ENCODE measurements at places on chromosomes 7 and 10. TPM values are rescaled to one million over a fixed set of nuclear protein-coding genes. Genes with fewer than 3 reads are reported as not detected.

DNA sequence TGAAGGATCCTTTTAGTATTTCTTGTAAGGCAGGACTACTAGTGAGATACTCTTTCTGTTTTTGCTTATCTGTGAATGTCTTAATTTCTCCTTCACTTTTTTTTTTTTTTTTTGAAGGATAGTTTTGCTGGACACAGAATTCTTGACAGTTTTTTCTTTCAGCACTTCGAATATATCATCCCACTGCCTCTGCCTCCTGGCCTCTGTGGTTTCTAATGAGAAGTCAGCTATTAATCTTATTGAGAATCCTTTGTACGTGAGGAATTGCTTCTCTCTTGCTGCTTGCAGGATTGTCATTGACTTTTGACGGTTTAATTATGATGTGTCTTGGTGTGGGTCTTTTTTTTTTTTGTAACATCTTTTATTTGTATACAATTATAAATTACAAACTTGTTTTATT, 12.6 kb upstream of the WAC start:
- H3K36me3 ChIP-seq: peaks cover 18% of the 10 kb centered on the region
- no peaks in the 10 kb centered on the region for H3K4me1 ChIP-seq
- no peak overlapping the region for H3K27ac ChIP-seq
- H3K27me3 ChIP-seq: no peaks in the 10 kb centered on the region
- H3K4me3 ChIP-seq: no peak overlapping the region

DNA sequence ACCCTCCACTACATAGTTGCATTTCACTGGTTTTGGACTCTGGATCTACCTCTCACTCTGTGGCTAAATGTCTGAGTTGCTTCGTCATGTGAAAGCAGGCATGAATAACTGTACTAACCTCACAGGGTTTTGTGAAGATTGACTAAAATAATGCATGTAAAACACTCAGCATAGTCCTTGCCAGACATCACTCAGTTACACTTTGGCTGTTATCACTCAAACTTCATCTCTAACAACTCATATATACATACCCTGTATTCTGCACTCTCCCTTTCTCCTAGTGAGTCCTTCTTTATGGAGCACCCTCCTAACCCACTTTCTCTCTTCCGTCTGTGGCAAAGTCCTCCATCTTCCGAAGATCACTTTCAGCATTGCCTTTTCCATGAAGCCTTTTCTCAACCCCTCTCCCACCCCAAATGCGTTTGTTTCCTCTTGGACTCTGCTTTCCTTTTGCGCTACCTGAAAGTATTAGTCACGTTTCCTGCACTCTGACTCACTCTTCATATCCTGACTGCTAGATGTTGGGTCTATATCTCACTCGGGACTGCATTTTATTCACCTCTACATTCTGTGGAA, 72.6 kb downstream of the OSBPL3 start:
- no peaks in the 10 kb centered on the region for H3K27me3 ChIP-seq
- peak; percentile 59 for DNase-seq
- no peak overlapping the region for H3K4me3 ChIP-seq
- no peaks in the 10 kb centered on the region for H3K36me3 ChIP-seq
- peaks cover 45% of the 10 kb centered on the region for H3K4me1 ChIP-seq
- peak overlapping the region; percentile 80 for H3K27ac ChIP-seq

GRCh38 chr10:103578782-103579382, 85.4 kb downstream of the NEURL1 start:
- H3K27ac ChIP-seq: no peak overlapping the region
- peaks cover 8% of the 10 kb centered on the region for H3K4me1 ChIP-seq
- H3K36me3 ChIP-seq: no peaks in the 10 kb centered on the region
- H3K4me3 ChIP-seq: no peak overlapping the region
- DNase-seq: peak; percentile 88

- no peak for DNase-seq
- H3K36me3 ChIP-seq: no peaks in the 10 kb centered on the region
- no peak overlapping the region for H3K4me3 ChIP-seq
- H3K27ac ChIP-seq: no peak overlapping the region
- H3K4me1 ChIP-seq: no peaks in the 10 kb centered on the region
- H3K27me3 ChIP-seq: no peaks in the 10 kb centered on the region
Observed at GRCh38 chr10:1858048-1858447, 120.7 kb upstream of the ADARB2 start.

DNA sequence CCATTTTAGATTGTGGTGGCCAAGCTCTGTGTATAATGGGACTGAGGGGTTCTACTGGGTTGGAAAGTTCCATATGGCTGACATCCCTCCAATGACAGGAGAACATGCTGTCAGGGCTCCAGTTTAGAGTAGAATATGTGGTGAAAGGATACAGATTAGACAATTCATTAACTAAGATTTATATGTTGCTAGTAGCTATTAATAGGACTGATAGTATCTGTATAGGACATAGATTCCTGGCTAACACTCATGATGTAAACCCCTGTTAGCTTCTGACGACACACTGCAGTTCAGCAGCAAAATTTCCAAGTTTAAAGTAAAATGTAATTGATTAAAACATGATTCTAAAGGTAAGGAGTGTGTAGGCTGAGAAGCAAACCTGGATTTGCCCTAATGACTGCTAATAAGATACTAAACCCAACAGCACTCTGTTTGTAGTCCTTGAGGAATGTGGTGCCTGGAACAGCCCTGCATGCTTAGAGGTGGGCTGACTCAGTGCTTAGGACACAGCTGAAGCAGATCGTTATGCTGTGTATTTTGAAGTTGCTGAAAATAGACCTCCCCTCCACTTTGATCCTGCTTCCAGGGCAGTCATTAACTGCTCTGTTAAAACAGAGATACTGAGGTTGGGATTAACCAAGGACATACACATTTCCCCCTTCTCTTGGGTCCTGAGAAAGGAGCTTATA, 1129.6 kb downstream of the SORCS3 start:
- no peaks in the 10 kb centered on the region for H3K27me3 ChIP-seq
- no peaks in the 10 kb centered on the region for H3K4me1 ChIP-seq
- no peak for DNase-seq

DNA sequence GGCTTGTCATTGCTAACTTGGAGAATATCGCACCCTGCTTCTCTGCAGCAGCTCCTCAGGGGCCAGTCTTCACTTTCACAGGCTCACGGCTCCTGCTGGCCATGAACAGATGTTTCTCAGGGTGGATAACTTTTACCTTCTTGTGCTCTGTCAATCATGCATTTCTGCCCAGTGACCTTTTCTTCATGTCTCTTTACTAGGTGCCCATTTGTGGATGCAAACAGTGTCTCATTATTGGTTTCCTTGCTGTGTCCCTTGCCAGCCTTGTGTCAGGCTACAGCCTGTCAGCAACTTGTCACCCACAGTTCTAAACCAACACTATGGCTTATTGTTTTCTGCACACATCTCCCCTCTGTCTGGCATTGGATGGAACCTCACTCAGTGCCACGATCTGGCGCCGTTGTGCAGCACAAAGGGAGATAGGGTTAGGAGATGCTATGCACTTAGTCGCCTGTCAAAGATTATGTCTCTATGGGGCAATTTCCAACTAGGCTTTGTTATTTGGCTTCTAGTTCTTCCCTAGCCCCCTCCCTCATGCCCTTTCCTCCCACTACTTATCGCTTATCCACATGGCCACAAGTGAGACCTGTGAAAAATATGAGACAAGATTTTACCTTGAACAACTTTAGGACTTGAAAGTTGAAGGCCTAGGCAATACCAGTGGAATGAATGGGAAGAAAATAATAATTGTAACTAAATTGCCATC, 45.7 kb upstream of the NXPH1 start:
- H3K36me3 ChIP-seq: no peaks in the 10 kb centered on the region
- H3K27ac ChIP-seq: no peak overlapping the region
- peaks cover 8% of the 10 kb centered on the region for H3K4me1 ChIP-seq

- H3K27me3 ChIP-seq: no peaks in the 10 kb centered on the region
- no peaks in the 10 kb centered on the region for H3K4me1 ChIP-seq
- no peaks in the 10 kb centered on the region for H3K36me3 ChIP-seq
Observed at GRCh38 chr7:35522697-35523096, 172.2 kb downstream of the HERPUD2 start.

DNA sequence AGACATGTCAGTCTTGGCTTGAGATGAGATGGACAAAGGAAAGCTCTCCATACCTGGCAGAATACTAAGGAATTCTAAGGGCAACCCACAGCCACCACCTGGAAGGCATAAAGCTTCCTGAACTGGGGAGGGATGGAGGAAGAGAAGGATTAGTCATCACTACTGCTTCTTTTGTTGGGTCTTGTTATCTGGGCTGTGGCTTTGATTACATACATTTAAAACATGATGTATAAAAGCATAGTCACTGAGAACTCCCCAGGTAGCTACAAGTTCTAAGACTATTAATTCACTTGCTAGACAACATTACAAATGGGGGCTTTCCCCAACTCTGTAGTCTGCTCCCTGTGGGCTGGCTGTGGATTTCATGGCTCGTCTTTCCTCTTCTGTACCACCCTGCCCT, 58.2 kb downstream of the RBM33 start:
- peaks cover 64% of the 10 kb centered on the region for H3K36me3 ChIP-seq
- no peaks in the 10 kb centered on the region for H3K27me3 ChIP-seq
- no peak overlapping the region for H3K27ac ChIP-seq
- no peak overlapping the region for H3K4me3 ChIP-seq

DNA sequence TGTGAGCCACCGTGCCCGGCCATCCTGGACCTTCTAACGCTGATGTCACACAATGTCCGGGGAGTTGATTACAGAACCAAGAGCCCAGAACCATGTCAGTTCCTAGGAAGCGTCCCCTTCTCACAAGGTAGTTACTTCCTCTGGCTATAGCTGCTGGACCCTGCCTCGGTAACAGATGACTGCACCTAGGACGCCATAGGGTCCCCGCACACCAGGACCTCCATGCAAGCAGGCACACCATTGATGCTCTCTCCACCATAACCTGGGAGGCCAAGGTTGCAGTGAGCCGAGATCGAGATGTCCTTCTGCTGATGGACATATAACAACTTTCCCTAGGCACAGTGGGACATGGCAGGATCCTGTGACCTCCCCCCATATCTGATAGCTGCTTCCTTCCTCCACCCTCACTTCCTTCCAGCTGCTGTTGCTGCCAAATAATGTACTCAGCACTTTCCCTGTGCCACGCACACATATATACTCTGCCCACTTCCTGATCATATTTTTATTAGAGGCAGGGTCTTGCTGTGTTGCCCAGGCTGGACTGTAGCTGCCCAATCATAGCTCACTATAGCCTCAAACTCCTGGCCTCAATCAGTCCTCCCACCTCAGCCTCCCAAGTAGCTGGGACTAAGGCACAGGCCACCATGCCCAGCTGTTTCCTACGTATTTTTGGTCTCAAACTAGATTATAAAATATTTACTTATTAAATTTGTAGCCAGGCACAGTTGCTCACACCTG, 3.5 kb upstream of the SNX8 start:
- no peak overlapping the region for H3K4me3 ChIP-seq
- H3K27me3 ChIP-seq: no peaks in the 10 kb centered on the region
- H3K27ac ChIP-seq: no peak overlapping the region
- no peak for DNase-seq

GRCh38 chr7:23291957-23292560, 7.1 kb upstream of the MALSU1 start:
- no peaks in the 10 kb centered on the region for H3K36me3 ChIP-seq
- no peak overlapping the region for H3K27ac ChIP-seq
- no peaks in the 10 kb centered on the region for H3K27me3 ChIP-seq
- no peaks in the 10 kb centered on the region for H3K4me1 ChIP-seq
- no peak for DNase-seq

- H3K27ac ChIP-seq: no peak overlapping the region
- H3K27me3 ChIP-seq: no peaks in the 10 kb centered on the region
- no peak overlapping the region for H3K4me3 ChIP-seq
- DNase-seq: no peak
- no peaks in the 10 kb centered on the region for H3K36me3 ChIP-seq
Observed at GRCh38 chr10:104831272-104831671, 190.2 kb downstream of the SORCS3 start.

- no peak overlapping the region for H3K4me3 ChIP-seq
- no peak overlapping the region for H3K27ac ChIP-seq
- no peak for DNase-seq
- H3K36me3 ChIP-seq: no peaks in the 10 kb centered on the region
- H3K27me3 ChIP-seq: no peaks in the 10 kb centered on the region
Observed at GRCh38 chr7:23072922-23073321, 32.7 kb upstream of the KLHL7 start.

GRCh38 chr7:1669064-1669951, 769 bp upstream of the ELFN1 start:
- peaks cover 99% of the 10 kb centered on the region for H3K27me3 ChIP-seq
- no peak overlapping the region for H3K27ac ChIP-seq

CLEC5A gene
- total RNA-seq: not detected

MCM10 gene
- total RNA-seq: 7.6 TPM

DGKI gene
- total RNA-seq: 5.1 TPM

IPMK gene
- 4.1 TPM for total RNA-seq

TMEM26 gene
- not detected for total RNA-seq
